Nephron progenitor cell (in vitro differentiated cells): ENCODE measurements at places on chromosomes 2 and 18.

DNA sequence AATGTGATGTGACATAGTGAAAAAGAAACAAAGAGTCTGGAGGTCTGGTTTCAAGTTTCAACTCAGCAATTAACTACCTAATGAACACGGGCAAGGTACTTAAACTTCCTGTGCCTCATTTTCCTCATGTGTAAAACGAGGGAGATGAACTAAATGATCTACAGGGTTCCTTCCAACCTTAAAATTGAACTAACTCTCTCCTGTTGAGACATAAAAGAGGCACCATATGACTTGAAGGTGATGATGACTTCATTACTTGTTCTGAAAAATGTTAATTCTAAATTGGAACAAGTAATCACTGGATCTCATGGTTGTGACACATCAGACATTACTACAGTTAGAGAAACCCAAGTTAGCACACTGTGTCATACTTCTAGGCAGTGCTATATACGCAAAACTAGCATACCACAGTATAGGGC, 8.9 kb upstream of the REL start:
- DNase-seq = no peak

GRCh38 chr2:94873362-94874276, 2.4 kb downstream of the TEKT4 start:
- no peak for DNase-seq

DNA sequence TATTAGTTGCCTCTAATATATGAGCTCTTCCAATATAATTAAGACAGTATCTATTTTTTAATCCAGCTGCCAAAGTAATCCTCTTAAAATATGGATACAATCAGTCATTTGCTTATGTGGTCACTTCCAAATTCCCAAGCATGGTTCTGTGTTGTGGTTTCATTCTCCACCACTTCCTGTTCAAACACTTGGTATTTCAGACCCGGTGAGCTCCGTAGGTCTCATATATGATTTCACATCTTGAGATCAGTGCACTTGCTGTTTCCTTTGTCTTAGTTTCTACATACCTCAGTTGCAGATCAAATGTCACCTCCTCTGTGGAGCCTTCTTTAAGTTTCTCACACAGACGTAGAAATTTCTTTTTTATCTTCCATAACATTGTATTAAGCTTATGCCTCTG, 254.2 kb downstream of the KCNS3 start:
- DNase-seq = no peak

- no peak for DNase-seq
Observed at GRCh38 chr2:24456599-24457556, 34.2 kb upstream of the NCOA1 start.

GRCh38 chr2:177239053-177239452, 25.5 kb downstream of the NFE2L2 start:
- no peak for DNase-seq

DNA sequence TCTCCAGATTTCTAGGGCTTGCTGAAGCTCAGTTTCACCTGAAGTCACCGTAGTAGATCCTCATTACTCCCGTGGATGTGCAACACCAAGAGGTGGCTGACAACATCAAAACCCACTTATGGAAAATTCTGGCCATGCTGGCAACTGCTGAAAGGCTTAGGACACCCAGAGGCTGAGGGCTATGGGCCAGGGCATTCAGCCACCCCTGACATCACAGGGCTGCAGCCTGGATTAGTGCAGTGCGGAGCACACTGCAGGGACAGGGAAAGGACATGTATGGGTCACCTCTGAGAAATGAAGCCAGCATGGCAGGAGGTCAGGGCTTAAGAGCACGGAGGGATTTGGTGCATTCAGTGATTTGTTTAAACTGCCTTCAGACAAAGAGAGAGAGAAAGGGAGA, 300.6 kb downstream of the TDRD15 start:
- DNase-seq = no peak

DNA sequence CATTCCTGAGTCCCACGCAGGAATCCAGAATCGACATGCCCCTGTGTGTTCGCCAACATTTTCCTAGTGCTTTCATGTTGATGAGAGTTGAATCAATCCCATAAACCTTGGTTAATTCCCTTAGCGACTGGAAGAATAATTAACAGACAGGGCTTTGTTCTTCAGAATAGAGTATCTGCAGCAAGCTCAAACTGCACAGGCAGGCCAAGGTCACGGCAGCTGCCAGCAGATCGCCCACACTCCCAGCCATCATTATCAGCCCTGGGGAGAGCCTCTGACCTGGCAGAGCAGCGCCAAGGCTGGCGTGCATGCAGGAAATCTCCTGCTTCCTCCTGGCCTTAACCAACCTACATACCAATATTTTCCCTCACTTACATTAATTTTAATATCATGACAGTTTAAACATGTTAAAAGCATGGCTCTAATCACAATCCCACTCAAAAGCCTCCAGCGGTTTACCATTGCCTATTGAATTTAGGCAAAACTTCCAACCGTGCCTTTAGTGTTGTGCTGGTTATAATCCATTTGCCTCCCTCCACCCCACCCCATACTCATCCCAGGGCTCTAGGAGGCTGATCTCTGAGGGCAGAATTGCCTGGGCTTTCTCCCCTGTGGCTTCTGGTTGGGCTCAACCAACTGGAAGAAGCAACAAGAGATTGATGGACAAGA, 46.8 kb upstream of the NCK2 start:
- DNase-seq = no peak

DNA sequence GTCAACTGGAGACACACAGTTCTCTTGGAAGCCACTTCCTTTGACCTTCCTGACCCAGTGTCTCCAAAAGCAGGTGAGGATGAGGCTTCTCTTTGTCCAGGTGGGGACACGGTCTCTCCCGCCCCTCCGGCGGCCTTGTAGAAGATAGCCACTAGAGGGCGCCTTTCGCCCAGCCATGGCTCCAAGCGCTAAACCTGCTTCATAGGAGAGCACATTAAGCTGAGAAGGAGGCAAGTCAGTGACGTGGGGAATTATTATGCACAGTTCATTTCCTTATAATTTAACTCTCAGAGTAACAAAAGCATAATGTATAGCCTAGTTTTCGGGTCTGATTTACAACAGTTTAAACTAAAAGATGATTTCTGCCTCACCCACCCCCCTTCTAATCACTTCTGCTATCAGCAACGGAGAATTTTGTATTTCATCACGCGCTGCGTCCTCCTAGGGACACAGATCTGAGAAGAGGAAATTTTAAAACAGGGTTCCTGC, 208.7 kb downstream of the ICOS start:
- peak; percentile 81 for DNase-seq

DNA sequence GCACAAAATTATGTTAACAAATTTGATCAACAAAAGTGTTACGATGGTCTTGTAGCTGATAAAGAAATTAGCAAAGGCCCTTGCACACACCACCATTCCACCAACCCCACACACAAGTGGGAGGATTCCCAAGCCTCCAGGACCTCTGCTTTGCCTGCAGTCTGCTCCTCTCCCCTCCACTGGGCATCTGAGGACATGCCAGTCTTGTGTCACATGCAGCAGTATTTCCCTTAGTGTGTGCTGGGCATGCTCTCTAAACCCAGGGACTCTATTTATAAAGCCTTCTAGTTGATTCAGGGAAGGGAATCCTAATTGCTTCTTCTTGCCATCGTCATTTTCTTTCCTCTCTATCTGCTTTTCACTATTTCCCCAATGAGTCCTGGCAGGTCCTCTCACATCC, 53.3 kb downstream of the KCTD18 start:
- DNase-seq = no peak

DNA sequence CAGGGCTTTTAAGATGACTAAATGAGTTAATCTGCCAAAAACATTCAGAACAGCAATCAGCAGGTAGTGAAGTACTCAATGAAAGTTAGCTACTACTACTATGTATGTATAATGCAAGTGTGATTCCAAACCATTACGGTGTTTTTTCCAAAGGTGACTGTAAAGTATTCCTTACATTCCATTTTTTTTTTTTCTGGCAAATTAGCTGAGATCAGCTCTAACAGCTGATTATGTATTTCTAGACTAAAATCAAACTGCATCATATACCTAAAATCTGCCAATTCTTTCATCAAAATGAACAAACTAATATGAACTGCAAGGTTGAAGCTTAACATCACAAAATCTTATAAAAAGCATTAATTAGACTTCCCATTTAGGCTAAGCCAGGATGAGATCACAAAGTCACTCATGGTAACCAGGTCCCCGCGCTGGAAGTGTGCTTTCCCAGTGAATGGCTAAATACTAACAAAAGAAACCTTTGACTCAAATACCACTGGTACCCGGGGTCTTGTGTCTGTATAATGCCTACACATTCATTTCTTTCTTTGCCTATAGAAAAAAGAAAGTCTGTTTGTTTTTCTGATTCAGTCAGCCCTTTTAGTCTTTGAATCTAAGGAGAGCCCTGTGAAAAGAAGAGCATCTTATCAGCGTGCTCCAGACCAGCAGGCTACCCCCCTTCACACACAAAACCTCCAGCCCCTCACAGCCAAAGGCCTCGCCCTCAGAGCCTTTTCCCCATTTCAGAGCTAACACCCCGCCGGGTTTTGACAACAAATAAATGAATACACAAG, 88.3 kb downstream of the RBMS1 start:
- DNase-seq = no peak

GRCh38 chr2:233833345-233833744, 21.0 kb downstream of the HJURP start:
- no peak for DNase-seq

DNA sequence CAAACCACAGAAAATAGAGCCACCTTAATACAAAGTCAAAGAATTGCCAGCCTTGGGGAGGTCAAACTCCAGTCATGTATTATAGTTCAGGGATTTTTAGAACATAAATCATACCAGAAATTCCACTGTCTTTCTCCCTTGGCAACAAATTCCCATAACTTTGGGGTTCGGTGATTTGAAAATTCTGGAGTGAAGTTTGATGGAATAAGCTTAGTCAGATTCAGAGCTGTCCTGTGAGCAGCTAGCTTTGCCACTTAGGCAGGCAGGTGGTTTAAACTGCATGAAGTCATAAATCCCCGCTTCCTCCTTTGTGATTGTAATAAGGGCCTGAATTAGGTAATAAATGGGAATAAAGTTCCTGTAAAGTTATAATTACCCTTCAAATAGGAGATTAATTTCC, 457.0 kb upstream of the HNMT start:
- no peak for DNase-seq

DNA sequence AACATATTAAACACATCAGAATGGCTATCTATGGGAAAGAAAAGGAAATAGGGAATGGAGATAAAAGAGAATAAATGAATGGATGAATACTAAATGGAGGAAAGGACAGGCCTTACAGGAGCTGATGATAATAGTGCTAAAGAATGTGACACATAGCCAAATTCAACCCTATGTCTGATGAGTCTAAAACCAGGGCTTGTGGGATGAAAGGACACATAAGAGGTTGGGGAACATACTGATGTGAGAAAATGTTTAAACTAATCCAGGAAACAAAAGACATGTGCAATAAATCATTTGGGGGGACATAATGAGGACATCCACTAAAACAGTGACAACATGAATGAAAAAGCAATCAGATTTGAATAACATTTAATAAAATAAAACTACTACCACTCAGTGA, 120.0 kb downstream of the DYM start:
- no peak for DNase-seq

- DNase-seq = no peak
Observed at GRCh38 chr2:119795309-119796303, 35.9 kb downstream of the PTPN4 start.
